CD4-positive, alpha-beta T cell treated with Interleukin-2 at 100 ng/mL for 4 hours (primary cell): ENCODE measurements at places on chromosomes 13 and 19.

DNA sequence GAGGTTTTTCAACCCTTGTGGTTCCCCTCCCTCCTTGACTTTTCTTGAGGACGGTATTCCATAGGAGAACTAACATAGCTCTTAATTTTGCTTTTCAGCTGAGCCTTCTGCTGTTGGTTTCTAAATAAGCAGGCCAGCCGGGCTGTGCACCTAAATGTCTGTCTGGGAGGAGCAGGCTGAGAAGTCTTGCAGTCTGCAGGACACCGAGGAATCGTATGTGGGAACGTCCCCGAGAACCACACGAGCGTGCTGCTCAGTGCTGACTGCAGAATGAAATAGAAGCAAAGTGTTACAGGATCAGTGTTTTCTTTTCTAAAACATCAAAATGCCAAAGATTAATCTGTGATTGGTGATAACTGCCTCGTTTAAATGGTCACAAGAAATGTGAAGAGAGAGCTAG is 69.9 kb downstream of the COG3 start:
- DNase-seq, result no peak

DNA sequence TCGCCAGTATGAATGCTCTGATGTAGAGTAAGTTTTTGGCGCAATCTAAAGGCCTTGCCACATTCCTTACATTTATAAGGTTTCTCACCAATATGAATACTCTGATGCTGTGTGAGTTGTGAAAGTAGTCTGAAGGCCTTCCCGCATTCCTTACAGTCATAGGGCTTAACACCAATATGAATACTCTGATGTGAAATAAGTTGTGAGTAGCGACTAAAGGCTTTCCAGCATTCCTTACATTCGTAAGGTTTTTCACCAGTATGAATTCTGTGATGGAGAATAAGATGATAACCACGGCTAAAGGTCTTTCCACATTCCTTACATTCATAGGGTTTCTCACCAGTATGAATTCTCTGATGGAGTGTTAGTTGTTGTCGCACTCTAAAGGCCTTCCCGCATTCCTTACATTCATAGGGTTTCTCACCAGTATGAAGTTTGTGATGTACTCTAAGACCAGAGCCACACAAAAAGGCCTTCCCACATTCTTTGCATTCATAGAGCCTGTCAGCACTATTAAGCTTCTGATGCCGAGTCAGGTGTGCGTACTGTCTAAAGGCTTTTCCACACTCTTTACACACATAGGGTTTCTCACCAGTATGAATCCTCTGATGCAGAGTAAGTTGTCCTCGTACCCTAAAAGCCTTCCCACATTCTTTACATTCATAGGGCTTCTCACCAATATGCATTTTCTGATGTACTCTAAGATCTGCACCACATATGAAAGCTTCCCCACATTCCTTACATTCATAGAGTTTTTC is 14.1 kb upstream of the ZFP14 start:
- DNase-seq, result no peak

DNA sequence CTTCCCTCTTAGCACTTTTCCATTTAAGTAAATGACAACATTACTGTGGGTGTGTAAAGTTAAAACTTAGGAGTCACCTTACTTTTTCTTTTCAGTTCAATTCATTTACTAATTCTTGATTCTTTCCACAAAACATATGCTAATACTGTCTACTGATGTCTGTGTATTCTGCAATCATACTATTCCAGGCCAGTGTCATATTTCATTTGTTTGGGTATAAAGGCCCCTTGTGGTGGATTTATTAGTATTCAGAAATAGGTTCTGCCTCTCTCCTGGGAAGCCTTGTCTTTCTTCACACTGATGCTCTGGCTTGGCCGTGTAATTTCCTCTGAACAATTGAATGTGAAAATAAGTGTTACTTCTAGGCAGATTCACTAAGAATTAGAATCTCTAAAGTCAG is 621.9 kb upstream of the SPRY2 start:
- no peak for DNase-seq

DNA sequence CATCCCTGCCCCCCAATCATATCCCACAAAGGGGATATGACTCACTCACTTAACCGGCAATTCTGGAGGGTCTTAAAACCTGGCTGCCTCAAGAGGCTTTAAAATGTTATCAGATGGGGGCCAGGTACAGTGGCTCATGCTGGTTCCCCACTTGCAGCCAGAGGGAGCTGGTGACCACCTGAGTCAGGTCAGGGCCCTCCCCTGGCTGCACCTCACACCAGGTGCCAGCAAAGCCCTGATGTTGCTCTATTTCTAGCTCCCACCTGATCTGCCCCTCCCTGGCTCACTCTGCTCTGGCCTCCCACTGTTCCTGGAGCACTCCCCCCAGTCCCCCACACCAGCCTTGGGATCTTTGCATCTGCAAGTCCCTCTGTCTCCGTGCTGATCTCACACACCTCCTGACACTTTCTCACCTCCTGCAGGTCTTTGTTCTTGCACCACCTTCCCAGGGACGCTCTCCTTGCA is 14.2 kb downstream of the HPN start:
- DNase-seq, result no peak

- DNase-seq, result no peak
Observed at GRCh38 chr13:74158028-74158427, 23.8 kb upstream of the KLF12 start.

DNA sequence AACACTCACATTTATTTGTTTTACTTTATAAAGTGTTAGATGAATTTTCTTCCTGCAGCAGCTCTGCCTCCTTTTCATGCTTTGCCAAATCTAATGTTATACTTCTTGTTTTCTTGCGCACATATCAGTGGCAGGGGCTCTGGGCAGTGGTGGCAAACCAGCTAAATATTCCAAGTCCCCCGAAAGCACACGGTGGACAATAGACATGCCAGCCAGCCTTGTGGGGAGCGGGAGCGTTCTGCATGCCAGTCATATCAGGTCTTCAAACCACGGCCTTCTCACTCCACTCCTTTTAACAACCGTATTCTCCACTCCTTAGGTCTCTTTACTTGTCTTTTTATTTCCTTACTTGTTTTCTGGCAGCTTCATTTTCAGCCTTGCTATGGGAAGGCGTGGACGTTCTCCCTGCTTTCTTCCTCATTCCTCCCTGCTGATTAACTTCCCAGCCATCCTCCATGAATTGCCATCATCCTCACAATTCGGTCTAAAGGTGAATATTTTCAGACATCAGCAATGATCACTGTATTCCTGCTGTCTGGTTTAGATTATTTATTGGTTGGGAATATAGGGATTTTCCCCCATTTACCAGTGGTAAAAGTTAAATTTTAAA is 77.1 kb upstream of the WASF3 start:
- DNase-seq, result no peak

- no peak for DNase-seq
Observed at GRCh38 chr13:29438769-29439168, 156.7 kb downstream of the SLC7A1 start.

DNA sequence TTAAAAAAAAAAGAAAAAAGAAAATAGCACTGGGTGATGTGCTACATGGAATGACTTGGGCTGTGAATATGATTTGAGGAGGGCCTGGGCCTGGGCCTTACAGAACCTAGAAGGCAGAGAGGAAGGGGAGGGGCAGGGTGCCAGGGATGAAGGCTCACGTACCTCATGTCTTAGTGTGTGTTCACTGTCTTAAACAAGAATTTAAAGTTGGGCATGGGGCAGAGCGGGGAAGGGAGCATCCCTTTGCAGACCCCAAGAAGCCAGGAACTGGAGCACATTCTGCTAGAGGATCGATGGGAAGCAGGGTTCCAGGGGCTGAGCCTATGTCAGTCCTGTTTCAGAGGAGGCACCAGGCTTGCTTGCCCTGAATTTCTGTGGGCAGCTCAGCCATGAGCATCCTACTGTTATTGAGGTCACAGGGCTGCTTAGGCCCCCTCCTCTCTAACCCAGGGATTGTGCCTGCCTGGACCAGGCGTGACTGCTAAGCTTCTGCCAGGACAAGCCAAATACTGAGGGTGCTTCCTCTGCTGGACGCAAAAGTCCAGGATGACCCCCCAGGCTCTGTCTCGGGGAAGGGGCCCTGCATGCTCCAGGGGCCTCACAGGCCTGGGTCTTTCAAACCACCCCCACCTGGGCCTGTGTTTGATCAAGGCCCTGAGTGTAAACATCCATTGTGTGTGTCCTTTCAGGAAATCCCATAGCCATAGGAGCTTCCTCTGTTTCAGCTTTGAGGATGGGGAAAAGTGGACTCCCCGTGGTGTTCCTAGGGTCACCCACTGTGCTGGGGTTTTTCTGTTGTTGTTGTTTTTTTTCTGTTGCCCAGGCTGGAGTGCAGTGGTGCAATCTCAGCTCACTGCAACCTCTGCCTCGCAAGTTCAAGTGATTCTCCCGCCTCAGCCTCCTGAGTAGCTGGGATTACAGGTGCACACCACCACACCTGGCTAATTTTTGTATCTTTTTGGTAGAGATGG is 4.8 kb downstream of the LSR start:
- no peak for DNase-seq

GRCh38 chr13:65926750-65927171 is 1303.4 kb downstream of the PCDH9 start:
- DNase-seq, result no peak

GRCh38 chr13:97440598-97441170 is 6.7 kb downstream of the RAP2A start:
- no peak for DNase-seq

GRCh38 chr19:1630012-1630411 is 22.4 kb downstream of the TCF3 start:
- DNase-seq, result no peak
